ENCODE measurements at places on chromosomes 7 and 10.

DNA sequence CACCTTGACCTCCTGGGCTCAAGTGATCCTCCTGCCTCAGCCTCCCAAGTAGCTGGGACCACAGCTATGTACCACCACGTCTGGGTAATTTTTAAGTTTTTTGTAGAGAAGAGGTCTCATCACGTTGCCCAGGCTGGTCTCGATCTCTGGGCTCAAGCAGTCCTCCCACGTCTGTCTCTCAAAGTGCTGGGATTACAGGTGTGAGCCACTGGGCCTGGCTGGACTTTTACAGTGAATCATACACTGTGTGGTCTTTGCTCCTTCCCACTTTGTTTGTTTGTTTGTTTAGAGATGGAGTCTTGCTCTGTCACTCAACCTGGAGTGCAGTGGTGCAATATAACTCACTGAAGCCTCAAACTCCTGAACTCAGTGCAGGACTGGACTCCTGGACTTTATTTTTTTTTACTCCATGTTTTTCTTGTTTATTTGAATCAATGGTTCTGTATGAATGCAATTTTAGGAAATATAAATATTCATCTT lies 12.5 kb downstream of the PPIA start:
- no peak for DNase-seq

DNA sequence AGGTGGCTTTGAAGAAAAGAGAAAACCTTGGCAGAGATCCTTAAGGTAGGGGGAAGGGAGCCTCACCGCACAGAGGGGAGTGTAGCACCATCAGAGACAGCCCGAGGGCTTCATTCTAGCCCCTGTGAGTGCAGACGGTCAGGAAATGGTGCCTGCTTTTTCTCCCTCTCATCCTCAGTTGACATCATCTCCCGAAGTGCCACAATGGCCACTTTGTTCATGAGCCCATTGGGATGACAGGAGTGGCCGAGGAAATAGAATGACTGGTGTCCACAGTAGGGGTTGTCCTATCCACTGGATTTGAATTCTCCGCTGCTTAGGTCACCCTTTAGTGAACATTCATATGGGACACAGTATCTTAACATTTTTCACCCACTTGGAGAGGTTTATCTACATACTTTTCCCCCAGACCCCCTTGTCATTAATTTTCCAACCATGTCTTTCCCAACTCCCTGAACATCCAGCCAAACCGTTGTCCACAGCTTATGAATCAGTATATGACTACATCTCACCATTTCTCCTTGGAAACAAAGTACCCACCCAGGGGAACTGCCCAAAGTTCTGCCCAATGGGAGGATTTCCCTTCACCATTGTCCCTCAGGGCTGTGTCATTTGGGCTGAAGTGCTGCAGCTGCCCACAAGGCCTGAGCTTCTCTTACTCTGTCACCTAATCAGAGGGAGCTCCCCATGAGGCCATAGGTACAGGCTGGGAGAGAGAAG lies 108.8 kb downstream of the ADCY1 start:
- DNase-seq = no peak

DNA sequence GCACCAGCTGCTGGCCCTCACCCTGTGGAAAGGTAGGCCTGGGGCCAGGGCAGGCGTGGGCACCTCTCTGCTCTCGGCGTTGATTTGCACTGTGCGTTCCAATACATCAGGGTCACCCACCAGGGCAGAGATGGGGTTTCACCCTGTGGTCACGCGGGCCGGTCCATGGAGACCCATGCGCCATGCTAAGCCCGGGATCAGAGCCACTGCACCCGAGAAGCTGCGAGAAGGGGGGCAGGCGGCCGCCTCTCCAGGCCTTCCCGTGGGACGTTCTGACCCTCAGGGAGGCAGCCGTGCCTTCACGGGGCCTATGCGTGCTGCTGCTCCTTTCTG lies 11.1 kb downstream of the GET4 start:
- no peak for DNase-seq

GRCh38 chr7:106239406-106239805 lies 45.4 kb downstream of the NAMPT start:
- no peak for DNase-seq

DNA sequence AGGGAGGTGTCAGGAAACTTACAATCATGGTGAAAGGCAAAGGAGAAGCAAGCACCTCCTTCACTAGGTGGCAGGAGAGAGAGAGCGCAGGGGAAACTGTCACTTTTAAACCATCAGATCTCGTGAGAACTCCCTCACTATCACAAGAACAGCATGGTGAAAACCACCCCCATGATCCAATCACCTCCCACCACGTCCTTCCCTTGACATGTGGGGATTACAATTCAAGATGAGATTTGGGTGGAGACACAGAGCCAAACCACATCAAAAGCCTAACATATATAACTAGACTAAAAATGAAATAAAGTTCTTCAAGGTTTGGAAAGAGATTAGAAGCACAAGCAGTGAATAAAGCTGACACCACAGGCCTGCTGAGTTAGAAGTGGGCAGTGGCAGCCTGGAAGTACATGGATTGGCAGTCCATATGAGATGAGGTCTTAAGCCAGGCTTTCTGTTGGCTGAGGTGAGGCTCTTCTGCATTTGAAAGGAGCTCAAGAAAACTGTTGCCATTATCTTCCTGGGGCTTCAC lies 96.4 kb upstream of the MDFIC start:
- DNase-seq = no peak

- DNase-seq = no peak
These were observed 141.6 kb downstream of the GPR85 start for GRCh38 chr7:112945046-112945445.

DNA sequence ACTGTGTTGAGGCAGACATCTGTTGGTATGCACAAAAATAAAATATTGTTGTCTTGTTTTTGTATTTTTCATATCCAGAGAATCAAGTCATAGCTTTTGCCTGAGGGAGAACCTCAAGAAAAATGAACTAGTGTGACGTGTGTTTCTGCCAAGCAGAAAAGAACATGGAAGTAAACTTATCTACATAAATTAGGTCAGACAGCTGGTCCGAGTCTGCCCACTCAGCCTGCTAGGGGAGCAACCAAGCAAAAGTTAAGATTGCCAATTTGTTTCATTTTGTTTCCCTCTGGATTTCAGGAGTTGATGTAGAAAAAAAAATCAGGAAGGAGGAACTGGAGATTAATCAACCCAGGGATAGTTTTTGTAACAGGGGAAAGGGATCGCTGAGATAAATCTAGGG lies 572.4 kb upstream of the LRRTM3 start:
- DNase-seq = no peak

DNA sequence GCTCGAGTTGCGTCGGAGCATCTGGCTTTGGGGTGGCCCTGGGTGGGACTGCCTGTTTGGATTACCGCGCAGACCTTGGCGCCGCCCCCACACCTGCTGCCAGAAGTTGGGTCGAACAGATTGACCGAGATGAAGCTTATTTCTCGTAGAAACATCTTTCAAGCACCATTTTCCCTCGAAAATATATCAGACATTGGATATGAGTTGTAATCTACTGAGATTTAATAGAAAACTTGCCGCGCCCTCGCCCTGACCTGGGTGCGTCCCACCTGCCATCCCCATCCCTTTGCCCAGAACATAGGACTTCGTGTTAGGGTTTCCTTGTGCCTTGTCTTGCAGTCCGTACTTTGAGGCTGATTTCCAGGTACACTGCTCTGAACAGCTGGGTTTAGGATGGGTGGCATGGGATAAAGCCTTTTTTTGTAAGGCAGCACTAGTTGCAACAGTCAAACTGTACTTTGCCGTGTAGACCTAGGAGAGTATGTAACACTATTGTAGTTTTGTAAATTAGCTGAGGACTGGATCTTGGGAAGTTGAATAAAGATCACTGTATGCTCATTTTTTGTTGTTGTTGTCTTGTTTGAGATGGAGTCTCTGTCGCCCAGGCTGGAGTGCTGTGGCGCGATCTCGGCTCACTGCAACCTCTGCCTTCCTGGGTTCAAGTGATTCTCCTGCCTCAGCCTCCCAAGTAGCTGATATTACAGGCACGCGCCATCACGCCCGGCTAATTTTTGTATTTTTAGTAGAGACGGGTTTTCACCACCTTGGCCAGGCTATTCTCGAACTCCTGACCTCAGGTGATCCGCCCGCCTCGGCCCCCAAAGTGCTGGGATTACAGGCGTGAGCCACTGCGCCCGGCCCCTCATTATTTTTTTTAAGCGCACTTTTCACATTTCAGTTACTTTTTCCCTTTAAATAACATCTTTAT lies 978 bp downstream of the OGDH start:
- no peak for DNase-seq

- DNase-seq = no peak
These were observed 12.4 kb downstream of the TRIM24 start for GRCh38 chr7:138472292-138473079.

- DNase-seq = no peak
These were observed 60.4 kb upstream of the NPVF start for GRCh38 chr7:25288556-25289307.

GRCh38 chr10:99852481-99853213 lies 70.2 kb downstream of the ABCC2 start:
- DNase-seq = no peak

- no peak for DNase-seq
These were observed 600.1 kb upstream of the STEAP1 start for GRCh38 chr7:89554209-89554608.

DNA sequence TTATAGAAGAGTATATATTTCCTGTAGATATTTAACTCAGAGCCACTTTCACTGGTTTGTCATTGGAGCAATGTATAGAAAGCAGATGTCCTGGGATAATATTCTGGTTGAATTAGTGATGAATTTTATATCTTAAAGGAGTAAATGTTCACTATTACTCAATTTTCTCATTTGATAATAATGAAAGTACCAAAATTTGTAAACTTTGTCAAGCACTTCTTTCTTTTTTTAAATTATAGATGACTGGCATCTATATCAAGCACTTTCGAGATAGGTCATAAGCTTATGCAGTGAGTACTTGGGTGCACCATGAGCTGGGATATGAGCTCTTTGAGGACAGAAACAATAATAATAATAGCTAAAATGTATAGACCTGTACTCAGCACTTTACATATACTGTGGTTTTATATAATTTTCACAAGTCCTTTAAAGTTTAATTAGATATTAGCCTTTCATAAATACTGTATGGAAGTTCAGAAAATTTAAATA lies 11.3 kb downstream of the RSBN1L start:
- DNase-seq = no peak

DNA sequence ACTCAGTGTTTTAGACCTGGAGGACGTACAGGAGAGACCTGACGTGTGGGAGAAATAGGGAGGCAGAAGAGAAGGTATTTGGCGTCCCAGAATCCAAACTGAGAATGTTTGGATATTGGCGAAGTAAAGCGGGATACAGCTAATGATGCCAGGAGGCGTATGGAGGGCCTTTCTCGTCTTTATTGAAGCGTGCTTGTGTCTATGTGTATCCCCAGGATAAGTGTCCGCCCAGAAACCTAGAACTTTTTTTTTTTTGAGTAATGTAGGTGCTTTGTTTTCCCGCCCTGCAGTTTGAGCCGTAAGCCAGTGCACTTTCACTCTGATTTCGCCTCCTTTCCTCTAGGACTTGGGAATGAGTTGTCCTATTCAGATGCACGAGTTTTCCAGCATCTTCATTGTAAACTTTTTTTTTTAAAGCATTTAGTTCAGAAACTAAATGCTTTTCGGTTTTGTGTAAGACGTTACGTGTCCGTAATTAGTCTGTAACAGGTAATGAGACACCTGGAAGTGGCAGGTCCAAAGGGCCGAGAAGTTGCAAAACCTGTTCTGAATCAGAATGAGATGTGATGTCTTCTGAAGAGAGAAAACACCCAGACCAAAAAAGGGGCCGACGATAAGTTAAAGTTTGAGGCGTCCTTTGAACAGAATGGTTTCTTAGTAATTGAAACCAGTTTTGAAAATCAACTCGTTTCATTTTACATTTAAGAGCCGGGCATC lies 746 bp downstream of the ARL5B start:
- DNase-seq = no peak

- no peak for DNase-seq
These were observed 32.5 kb downstream of the LAMB4 start for GRCh38 chr7:108097703-108098102.

DNA sequence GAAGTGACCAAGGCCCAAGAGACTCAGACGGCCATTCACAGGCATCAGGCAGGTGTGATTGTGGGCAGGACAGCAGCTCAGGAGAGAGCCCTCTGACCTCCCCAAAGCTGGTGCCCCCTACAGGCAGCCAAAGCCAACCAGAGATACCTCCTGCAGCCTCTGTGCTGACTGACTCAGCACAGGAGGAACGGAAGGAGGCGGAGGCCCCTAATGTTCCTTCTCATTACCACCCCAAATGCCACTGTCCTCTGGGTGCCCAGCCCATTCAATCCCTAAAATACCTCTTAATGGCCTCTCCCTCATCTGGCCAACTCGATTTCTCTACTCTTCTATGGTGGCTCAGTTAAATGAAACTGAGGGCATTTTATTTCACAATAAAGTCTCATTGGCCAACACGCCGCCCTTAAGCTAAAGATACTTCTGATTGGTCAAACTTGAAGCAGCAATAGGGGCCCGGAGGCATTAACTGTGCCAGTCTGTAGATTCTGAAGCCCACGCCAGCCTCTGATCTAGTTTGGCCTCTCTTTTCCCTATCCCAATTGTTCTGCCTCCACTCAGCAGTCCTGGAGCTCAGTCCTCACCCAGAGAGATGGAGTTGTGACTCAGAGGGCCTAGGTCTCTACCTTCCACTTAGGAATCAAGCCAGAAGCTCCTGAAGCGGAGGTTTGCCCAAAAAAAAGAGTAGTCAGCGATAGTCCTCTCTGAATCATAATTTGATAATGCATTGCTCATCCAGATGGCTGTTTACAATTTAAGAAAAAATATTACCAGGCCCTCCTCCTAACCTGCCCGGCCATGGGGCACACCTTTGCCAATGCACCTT lies 1.2 kb downstream of the CYREN start:
- DNase-seq = no peak

DNA sequence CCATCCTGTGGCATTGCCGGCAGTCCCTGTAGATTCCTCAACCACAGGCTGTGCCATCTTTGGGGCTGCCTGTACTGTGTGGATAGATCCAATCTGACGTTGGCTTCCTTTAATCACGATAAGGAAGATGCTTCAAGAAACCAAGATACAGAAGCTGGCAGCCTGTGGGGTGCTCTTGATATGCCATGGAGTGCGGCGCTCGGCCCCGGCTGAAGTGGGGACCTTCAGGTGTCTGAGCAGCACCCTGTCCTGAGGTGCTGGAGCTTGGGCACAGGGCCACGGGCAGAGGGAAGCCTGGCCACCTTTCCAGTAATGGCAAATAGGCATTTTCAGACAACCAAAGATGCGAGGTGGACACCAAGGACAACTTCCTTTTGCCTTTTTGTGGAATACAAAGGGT lies 139.5 kb downstream of the ACTR3B start:
- no peak for DNase-seq

DNA sequence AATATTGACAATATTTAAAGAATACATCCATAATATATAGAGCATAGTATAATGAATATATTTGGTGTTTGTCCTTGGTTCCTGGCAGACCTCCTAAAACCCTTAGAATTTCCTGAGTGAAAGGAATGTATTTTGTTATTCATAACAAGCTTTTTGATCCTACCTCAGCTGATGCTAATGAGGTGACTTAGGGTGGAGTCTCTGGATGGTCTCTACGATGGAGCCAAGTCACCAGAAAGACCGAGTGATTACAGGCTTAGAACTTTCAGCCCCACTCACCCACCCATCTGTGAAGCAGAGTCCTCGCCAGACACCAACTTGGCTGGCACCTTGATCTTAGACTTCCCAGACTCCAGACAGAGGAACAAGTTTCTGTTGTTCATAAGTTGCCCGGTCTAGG lies 35.9 kb downstream of the UPF2 start:
- DNase-seq = no peak

Data from GOT3 (cell line).